H54 (cell line): ENCODE measurements at places on chromosomes 12 and 14.

DNA sequence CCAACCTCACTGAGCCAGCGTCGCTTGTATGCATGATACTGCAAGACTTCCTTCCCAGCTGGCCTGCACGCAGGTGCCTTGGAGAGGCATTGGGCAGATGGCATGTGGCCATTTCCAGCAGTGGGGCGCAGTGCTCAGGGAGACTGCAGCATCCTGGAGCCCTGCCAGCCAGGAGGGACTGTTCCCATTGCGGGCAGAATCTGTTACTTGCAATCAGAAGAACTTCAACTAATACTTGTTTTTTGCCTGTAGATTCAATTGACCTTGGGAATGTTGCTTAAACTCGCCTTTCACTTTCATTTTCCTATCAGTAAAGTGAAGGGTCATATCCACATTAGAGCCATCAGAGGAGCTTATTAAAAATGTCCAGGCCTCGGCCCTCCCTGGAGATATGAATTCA is 29.8 kb downstream of the ANKRD9 start:
- no peak for DNase-seq

GRCh38 chr14:75426332-75427125 is 1.3 kb upstream of the JDP2 start:
- no peak for DNase-seq

GRCh38 chr12:94429633-94430032 is 30.0 kb downstream of the CEP83 start:
- DNase-seq, result no peak

GRCh38 chr12:108839018-108839889 is 18.1 kb downstream of the SSH1 start:
- no peak for DNase-seq

GRCh38 chr14:55192054-55192621 is 753 bp upstream of the DLGAP5 start:
- DNase-seq, result no peak

DNA sequence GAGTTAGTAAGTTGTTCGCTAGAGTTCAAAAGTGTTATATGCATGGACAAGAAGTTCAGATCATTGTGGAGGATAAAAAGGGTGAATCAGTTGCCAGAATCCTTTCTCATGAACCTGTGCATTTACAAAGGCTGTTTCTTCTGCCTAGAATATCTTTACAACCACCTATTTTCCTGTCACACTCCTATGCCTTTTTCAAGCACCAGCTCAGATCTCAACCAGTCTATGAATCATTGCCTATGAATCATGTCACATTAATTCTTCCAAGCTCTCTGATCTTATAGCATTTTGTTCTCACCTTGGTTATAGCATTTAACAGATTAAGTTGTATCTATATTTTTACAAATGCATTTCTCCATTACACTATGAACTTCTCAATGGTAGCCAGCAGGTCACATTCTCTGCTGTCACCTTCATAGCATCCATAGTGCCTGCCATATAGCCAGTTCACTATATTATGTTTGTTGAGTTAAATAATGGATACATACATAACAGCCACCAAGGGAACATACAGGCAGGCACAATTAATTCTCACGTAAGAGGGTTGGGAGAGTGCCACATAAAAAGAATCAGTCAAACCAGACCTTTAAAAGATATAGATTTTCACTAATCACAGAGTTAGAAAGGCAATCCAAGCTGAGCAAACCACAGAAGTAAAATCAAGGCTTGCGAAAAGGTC is 573.0 kb downstream of the FOXG1 start:
- peak; percentile 1 for DNase-seq

GRCh38 chr14:93267149-93267711 is 60.2 kb downstream of the UBR7 start:
- DNase-seq, result no peak

- peak; percentile 24 for DNase-seq
Observed at GRCh38 chr12:96425321-96425720, 25.1 kb upstream of the CDK17 start.

- no peak for DNase-seq
Observed at GRCh38 chr12:47832263-47832933, 12.7 kb upstream of the HDAC7 start.

DNA sequence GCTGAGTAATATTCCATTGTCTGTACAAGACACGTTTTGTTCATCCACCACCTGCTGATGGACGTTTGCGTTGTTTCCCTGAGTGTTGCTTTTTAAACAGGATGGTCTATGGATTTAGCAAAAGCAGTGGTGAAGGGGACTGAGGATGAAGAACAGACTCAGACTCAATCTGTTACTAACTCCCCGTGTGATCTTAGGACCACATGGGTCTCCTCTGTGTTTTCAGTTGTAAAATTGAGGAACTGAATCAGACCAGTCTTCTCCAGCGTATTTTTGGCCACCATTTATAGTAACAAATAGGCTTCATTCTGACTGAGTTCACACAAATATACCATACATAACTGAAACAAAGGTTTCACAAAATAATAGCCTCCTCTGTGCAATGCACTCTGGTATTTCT is 85.6 kb downstream of the FOXN3 start:
- DNase-seq, result no peak

- DNase-seq, result no peak
Observed at GRCh38 chr12:32544893-32545292, 134.2 kb upstream of the DNM1L start.

DNA sequence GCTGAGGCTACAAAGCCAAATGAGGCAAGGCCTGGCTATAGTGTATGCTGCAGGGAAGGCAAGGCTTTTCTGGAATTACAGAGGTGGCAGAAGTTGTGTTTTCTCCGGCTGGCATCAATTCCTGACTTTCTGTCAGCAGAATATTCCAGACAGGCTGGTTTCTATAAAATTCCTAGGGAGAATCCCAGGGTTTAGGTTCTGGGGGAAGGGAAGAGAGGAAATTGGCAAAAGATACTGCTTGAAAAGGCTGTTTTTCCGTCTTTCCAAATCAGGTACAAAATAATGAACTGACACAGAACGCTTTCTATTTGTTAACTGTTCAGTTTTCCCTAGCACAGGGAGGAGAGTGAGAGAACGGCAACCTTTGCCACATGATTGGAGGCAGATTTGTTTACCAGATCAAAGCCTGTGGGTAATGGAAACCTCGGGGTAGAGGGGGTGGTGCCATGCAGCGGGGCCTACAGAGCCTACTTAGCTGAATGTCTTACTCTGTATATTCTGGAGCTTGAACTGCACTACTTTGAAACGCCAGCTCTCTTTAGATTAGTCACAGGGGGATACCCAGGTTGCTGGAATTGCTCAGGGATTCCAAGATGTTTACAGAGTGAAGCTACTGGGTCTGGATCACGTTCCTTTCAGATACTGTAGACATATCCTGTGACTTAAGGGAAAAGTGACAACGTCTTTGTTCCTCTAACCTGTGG is 65.8 kb upstream of the DACT1 start:
- DNase-seq, result no peak

GRCh38 chr12:52628841-52629240 is 10.5 kb upstream of the KRT73 start:
- no peak for DNase-seq

DNA sequence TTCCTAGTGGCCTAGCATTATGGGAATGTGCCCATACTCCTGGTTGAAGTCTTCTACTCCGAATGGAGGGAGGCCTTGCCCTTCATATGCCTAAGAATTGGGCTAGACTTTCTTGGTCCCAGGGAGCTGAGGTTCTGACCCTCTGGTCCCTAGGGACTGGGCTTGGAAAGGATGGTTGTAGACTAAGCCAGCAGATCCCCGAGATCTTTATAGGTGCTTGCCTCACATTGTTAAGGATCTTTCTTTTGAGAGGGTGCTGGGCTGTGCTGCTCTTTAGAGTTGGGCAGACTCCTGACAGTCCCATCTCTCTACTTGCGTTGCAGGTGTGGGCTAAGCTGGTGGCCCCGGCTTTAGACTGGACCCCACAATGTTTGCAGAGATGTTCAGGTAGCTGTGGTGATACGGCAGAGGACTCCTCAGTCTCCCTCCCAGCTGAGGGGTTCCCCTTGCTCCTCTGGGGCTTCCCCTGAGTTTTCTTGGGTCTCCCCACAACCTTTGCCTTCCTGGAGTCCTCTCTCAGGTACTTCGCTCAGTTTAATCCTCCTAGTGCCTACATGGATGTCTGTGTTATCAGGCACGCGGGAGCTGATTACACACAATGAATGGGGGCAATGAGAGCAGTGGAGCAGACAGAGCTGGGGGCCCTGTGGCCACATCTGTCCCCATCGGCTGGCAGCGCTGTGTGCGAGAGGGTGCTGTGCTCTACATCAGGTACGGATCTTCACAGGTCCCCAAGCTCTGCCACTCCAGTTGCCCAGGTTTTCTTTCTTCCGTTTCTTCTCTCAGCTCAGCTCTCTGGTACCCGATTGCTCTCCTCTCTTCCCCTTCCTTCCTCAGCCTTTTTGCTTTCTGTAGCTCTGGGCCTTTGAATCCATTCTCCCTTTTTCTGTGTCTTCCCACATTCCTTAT is 1.3 kb downstream of the MBD6 start:
- DNase-seq, result no peak

GRCh38 chr12:41577995-41578394 is 389.9 kb downstream of the PDZRN4 start:
- DNase-seq, result no peak

GRCh38 chr12:9751204-9752144 is 9.2 kb downstream of the CD69 start:
- peak; percentile 15 for DNase-seq

- DNase-seq, result no peak
Observed at GRCh38 chr12:122932207-122932606, 34.1 kb downstream of the ABCB9 start.

GRCh38 chr12:131357920-131358319 is 353.0 kb upstream of the SFSWAP start:
- no peak for DNase-seq
